ENCODE measurements at places on chromosomes 12 and 14.

DNA sequence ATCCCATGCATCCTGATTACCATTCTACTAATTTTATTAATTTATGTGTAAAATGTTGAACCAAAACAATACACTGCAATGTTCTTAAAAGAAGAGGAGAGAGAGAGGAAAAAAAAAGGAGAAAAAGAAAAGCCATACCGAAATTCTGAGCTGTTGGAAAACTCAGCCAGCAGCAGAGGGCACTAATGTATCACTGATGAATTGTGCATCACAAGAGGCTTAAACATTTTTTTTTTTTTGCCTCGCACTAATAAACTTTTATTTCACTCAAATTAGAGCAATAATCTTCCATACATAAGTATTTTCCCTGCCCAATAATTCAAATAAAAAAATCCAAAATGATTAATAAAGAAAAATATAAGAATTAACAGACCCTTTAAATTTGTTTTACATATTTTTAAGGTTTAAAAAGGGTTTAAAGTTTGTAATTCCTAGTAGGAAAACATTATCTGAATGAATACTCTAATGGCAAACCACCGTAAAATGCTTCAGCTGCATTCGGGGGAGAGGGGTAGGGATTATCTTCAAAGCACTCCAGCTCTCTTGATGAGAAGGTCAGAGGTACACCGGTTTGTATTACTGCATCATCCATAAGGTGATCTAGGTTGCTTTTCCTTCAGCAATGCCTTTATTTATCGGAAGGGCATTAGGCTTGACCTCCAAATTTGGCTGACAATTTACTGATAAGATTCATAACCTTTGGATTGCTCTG lies 41.9 kb downstream of the ATP23 start:
- DNase-seq: no peak

GRCh38 chr14:100673085-100673806 lies 53.4 kb upstream of the DLK1 start:
- peak; percentile 65 for DNase-seq

- DNase-seq: no peak
Measured at GRCh38 chr14:77272261-77272660, 1.3 kb upstream of the NGB start.

GRCh38 chr14:78968265-78968664 lies 798.1 kb downstream of the NRXN3 start:
- no peak for DNase-seq

DNA sequence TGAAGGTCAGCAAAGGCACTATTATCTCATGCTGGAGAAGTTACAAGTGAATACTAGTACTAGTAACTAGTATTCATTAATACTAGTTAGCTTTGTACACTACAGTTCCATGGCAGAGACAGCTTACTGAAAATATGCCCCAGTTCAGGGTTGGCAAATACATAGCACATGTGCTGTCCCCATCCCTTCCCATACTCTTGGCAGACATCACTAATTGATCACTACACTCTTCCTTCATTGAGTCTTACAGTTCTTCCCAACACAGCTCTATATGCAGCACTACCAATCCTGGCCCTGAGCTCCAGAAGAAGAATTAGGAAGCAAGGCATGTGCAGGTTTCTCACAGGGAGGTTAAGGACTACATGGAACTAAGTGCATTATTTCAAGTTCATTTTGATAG lies 168.3 kb upstream of the EEA1 start:
- DNase-seq: no peak

DNA sequence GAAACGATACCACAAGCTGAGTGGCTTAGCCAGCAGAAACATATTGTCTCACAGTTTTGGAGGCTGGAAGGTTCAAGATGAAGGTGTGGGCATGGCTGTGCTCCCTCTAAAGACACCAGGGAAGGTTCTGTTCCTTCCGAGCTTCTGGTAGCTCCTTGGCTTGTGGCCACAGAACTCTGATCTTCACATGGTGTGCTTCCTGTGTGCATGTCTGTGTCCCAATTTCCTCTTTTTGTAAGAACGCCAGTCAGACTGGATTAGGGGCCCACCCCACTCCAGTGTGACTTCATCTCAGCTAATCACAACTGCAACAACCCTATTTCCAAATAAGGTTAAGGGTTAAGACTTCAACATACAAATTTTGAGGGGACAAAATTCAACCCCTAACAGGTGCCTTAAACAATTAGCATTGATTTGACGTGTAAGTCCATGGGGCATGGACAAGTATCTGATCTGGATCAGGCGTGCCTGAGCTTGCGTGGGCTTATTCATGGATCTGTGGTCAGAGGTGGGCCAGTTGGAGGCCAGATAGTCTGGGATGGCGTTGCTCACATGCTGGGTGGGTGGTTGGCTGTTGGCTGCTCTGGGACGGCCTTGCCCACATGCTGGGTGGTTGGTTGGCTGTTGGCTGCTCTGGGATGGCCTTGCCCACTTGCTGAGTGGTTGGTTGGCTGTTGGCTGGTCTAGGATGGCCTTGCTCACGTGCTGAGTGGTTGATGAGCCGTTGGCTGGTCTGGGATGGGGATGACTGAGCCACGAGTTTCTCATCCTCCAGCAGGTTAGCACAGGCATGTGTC lies 88.5 kb downstream of the LGMN start:
- DNase-seq: no peak

- DNase-seq: no peak
Measured at GRCh38 chr14:22596354-22596879, 1.7 kb upstream of the ABHD4 start.

GRCh38 chr12:32508626-32509025 lies 109.3 kb downstream of the FGD4 start:
- DNase-seq: no peak

- no peak for DNase-seq
Measured at GRCh38 chr12:130476451-130477135, 138.9 kb downstream of the PIWIL1 start.

DNA sequence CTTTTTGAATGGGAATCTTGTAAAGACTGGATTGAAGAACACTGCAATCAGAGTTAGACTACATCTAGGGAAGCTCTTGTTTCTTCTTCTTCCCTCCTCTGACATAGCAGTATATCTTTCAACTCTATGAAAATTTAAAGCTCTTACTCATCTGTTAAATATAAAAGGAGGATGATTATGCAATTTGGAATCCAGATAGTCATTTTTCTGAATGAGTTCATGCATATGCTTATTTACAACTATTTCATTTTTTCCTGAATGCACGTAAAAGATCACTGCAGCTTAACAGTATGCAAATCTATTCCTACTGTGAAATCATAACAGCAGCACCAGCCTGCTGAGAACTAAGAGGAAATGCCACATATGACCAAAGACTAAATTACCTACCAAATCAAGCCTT lies 133.5 kb upstream of the TMCC3 start:
- DNase-seq: no peak

- no peak for DNase-seq
Measured at GRCh38 chr14:78242086-78242485, 71.9 kb downstream of the NRXN3 start.

- no peak for DNase-seq
Measured at GRCh38 chr14:70827347-70827746, 18.0 kb upstream of the MAP3K9 start.

- DNase-seq: no peak
Measured at GRCh38 chr12:109946505-109946904, 46.4 kb downstream of the TCHP start.

GRCh38 chr14:28102814-28103213 lies 663.8 kb upstream of the FOXG1 start:
- peak; percentile 22 for DNase-seq

DNA sequence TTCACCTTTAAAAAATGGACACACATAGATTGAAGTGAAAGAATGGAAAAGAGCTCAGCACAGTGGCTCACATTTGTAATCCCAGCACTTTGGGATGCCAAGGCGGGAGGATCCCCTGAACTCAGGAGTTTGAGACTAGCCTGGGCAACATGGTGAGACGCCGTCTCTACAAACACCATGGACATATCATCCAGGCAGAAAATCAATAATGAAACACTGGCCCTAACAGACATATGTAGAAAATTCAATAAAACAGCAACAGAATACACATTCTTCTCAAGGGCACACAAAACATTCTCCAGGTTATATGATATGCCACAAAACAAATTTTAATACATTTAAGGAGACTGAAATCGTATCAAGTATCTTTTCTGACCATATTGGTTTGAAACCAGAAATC lies 7.4 kb downstream of the WASHC3 start:
- no peak for DNase-seq

DNA sequence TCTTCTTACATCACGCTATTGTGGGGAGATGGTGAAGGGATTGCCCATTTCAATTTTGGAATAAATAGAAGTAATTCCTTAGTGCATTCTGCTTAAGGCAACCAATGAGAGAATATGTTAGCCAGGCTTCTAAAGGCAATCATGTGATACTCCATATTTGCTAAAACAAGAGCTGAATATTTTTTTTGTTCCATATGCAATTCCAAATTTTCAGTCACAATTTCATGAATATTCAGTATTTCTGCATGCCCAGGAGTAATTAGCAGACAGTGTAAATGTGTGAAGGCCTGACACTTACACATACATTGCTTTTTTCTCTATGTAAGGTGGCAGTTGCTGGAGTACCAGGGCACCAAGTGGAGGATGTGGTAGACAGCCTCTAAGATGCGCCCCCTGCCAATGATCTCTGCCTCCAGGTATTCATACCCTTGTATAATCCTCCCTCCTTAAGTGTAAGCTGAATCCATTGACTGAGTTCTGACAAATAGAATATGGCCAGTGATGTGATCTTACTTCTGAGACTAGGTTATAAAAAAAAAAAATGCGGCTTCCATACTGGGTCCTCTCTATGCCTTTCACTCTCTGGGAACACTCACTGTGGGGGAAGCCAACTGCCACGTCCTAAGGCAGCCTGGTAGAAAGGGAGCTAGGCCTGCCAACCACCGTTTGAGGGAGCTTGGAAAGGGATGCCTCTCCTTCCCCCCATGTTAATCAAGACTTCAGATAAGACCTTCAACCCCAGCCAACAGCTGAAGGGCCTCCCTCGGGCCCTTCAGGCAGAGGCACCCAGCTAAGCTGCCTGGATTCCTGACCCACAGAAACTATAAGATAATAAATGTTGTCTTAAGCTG lies 62.7 kb upstream of the PTGR2 start:
- DNase-seq: no peak

DNA sequence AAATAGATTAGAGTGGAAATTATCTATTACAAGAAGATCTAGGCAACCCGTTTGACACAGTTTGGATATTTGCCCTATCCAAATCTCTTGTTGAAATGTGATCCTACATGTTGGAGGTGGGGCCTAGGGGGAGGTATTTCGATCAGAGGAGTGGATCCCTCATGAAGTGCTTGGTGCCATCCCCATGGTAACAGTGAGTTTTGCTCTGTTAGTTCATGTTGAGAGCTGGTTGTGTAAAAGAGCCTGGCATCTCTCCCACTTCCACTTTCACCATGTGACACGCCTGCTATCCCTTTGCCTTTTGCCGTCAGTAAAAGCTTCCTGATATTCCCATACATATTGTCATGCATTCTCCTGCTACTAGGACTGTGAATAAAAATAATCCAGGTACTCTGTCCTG lies 66.4 kb upstream of the FLRT2 start:
- no peak for DNase-seq

GRCh38 chr12:27208414-27208750 lies 35.7 kb upstream of the STK38L start:
- no peak for DNase-seq

GRCh38 chr12:16325426-16325825 lies 22.0 kb upstream of the MGST1 start:
- no peak for DNase-seq

DNA sequence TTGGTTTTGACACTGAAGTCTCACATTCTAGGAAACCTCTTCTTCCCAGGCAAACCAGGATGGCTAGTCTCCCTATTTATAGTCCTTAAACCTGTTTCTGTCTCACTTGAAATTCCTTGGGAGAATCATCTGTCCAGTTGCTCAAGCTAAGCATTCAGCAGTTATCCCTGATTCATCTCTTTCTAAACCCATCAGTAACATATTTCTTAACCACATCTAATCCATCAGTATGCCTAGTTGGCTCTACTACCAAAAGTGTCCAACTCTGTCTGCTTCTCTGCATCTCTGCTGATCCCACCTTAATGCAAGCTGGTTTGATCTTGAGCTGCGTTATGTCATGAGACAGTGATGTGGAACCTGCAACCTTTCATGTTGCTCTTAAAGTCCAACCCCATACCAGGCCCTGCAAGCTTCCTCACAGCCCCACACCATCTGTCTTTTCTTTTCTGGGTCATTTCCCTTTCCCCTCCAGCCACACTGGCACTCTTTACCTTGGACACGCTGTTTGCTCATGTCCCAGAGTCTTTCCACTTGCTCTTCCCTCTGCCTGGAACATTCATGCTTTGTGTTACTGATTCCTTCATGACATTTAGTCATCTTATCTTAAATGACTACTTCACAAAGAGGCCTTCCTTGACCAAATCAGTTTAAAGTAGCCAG lies 380.8 kb upstream of the RGS6 start:
- DNase-seq: no peak

DNA sequence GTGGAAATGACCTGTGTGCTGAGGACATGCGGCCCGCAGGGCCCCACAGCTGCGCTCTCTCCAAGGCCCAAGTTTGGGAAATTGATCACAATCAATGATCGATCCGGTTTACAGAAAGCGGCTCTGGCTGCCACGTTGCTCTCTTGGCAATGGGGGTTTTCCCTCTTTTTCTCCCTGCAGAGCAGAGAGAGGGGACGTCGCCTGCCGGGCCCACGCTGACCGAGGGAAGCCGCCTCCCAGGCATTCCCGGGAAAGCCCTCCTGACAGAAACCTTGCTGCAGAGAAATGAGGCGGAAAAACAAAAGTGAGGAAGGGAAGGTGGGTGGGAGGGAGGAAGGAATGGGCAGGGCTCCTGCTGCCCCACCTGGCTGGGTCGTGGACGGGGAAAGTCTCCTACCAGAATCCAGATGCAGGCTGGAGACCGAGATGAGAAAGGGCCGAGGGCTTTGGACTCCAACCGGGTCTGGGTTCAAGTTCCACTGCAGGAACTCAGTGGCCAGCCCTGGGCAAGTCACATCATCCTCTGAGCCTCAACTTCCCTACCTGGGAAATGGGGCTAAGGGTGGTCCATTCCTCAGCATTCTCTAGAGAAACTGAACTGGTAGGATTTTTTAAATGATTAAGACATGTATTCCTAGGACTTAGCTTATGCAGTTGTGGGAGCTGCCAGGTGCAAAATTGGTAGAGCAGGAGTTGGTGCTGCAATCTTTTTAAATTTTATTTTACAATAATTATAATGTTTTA lies 75.5 kb downstream of the PHETA1 start:
- no peak for DNase-seq

GRCh38 chr14:35405304-35405996 lies 901 bp upstream of the NFKBIA start:
- no peak for DNase-seq

DNA sequence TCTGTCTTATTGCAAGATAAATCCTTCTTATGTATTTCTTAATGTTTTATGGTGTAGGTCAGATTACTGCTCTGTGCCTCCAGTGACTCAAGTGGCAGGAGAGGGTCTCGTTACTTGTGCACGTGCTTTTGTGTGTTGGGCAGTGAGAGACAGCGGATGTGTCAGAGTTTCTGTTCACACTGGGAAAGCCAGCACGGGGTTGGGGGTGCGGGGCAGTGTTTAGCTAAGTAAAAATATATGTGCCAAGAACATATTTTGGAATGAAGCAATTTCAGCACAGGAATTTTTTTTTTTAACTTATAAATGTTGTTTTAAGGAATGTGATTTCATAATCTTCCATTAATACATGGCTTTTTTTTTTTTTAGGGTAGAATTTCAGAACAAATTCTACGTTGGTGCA lies 4.5 kb upstream of the DNAH10 start:
- DNase-seq: no peak

- no peak for DNase-seq
Measured at GRCh38 chr12:98217257-98217656, 298.1 kb upstream of the TMPO start.

GRCh38 chr14:31205681-31206535 lies 1.7 kb downstream of the HECTD1 start:
- no peak for DNase-seq

Measured in NCI-H1930 (cell line).